Stimulated activated CD4-positive, alpha-beta T cell treated with anti-CD3 and anti-CD28 coated beads, Interleukin-1b, Interleukin-23, amount 100 ng/mL, for 1 hour (primary cell): ENCODE measurements at places on chromosomes 5 and 9.

DNA sequence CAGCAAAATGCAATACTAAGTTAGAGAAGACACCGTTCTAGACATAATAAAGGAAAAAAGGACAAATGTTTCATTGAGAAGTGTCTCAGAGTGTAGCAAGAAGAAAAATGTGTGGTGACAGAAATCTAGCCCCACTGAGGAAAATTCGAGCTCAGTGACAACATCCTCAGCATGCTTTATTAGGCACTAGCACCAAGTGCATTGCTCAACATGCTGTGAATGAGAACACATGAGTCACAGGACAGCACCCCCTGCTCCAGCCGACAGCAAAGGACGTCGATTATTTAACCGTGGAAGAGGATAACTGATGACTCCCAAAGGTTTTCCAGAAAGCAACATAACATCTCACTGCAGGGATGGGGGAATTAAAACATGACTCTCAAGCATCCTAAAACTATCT, 182.7 kb downstream of the GNAQ start:
- no peak for DNase-seq

GRCh38 chr5:15441433-15442192, 58.4 kb upstream of the FBXL7 start:
- no peak for DNase-seq

DNA sequence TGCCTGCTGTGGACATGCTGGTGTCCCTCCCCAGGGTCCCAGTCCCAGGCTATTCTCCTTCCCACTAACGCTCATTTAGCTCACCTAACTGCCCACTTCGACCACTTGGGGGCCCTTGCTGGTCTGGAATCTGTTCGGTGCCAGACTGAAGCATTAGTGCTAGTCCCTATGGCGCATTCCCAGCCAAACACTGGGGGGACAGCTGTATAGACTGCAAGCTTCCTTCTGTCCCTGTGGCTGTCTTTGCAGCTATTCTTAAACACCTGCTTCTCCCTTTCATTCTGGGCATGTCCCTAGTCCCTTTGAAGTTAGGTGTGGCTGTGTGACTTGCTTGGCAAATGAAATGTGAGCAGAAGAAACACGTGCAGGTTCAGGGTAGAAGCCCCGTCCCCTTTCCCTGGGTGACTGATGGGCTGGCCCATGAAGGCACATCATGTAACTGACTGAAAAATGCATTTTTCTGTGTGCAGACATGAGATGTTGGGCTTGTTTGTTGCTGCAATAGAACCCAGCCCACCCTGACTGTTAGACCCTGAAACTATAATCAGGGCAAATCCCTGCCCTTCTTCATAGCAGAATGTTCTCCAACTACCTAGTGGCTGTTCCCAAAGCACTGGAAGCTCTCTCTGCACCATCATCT, 134.4 kb downstream of the BARX1 start:
- no peak for DNase-seq

- DNase-seq, result no peak
These were observed 96.6 kb downstream of the LHX2 start for GRCh38 chr9:124108216-124108615.

DNA sequence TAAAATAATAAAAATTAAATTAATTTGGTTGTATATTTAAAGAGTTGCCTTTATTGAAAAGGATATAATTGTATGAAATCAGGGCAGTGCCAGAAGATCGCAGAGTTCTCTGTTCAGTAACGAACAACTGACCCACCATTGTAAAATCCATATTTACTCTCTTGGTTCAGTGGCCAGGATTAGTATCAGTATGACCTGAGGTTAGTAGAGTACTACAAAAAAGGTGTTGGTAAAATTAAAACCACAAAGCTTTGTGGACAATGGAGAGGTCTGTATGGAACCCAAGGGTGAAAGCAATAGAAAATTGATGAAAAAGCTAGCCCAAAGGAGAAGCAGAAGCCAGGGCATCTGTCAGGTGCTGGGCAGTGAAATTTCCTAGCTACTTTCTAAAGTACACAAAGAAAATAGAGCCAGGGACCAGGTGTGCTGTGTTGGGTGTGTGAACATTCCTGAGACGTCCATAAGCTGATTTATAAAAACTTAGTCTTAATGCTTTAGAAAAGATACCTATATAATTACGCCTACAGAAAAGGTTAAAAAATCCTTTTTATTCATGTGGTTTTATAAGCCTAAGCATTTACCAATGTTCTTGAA, 159.5 kb downstream of the AOPEP start:
- DNase-seq, result no peak
